ENCODE measurements at places on chromosomes 1 and 21.

GRCh38 chr1:159941591-159942560 lies 3.5 kb downstream of the IGSF9 start:
- DNase-seq = no peak

DNA sequence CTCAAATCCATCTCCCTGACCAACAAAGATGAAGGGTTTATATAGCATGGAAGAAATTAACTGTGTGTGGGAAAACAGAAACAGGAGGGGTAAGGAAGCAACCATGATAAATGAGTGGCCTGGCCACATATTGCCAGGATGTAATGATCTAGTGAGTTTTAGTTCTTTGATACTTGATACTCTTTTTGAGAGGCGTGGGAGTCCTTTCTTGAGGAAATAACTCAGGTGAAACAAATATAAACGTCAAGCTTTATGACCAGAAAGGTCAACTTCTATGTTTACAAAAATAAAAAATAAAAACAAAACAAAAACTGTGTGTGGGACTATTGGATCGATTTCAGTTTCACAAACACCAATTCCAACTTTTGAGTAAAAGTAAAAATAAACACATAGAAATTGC lies 860.8 kb upstream of the B3GALT2 start:
- no peak for DNase-seq

GRCh38 chr1:220873868-220874655 lies 5.2 kb upstream of the HLX start:
- no peak for DNase-seq

DNA sequence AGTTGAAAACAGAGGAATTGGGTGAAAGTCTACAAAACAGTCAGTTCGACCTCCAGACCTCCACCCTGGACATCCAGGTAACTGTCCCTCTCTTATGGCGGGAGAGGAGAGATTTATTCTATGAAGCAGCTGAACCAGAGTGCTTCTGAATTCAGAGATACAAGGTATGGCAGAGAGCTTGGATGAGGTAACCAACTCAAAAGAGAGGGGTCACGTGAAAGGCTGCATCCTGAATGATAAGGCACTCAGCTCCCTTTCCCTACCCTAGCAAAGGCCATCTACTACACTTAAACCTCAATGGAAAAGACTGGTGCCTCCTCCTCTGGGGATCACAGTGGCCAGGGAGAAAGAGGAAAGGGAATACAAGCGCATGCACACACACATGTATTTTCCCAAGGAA lies 88.4 kb upstream of the KCNA3 start:
- DNase-seq = no peak

- DNase-seq = no peak
Observed at GRCh38 chr21:14880922-14881321, 183.9 kb downstream of the NRIP1 start.

GRCh38 chr1:8939362-8939995 lies 6.2 kb upstream of the CA6 start:
- DNase-seq = no peak

GRCh38 chr1:167899253-167899681 lies 14.7 kb downstream of the ADCY10 start:
- no peak for DNase-seq

All from activated T-helper 1 cell treated with Interleukin-2 at 50 U/mL for 16 hours (primary cell).